ENCODE measurements at places on chromosomes 4 and X.

GRCh38 chrX:11342673-11343072, 49.5 kb downstream of the AMELX start:
- DNase-seq, result no peak

DNA sequence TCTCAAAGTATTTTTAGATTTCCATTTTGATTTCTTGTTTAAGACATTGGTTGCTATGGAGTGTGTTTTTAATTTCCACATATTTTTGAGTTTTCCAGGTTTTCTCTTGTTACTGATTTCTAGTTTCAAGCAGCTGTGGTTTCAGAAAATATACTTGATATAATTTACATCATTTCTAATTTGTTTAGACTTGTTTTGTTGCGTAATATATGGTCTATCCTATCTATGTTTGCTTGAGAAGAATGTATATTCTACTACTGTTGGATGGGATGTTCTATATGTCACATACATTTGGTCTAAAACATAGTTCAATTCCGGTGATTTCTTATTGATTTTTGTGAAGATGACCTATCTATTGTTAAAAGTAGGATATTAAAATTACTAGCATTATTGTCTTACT, 170.5 kb upstream of the EMCN start:
- DNase-seq, result no peak

GRCh38 chr4:57037982-57038604, 59.4 kb downstream of the POLR2B start:
- DNase-seq, result peak; percentile 73

DNA sequence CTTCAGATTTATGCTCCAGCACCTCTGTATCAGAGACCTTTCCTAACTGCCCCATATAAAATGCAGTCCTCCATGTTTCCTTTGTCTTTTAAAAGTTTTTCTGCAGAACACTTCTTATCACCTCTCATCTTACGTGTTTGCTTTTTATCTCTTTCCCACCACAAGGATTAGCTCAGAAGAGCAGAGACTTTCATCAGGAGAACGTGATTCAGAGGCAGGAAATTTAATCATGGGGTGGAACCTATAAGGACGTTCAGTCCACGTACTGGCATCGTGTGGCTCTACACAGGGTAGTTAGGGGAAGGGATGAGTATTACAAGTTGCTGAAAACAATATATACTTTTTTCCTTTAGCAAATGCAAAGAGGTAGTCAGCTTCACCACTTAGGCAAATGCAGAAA, 98.7 kb downstream of the SORBS2 start:
- peak; percentile 84 for DNase-seq

DNA sequence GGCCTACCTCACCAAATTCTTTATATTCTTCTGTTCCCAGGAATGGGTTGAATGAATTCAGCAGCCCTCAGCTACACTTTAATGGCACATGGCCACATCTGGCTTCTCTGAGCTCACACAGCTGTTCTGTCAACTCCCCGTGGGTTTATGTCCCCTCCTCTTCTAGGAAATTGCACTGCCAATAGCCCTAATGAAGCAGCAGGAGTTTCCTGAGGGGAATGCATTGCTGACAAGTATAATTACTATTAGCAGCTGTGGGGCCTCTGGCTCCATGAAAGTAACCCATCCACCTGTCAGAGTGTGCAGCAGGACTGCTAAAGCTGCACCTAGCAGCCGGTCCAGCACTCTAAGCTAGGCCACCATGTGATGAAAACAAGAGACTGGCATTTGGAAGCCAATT, 50.3 kb downstream of the FTHL17 start:
- peak; percentile 2 for DNase-seq

DNA sequence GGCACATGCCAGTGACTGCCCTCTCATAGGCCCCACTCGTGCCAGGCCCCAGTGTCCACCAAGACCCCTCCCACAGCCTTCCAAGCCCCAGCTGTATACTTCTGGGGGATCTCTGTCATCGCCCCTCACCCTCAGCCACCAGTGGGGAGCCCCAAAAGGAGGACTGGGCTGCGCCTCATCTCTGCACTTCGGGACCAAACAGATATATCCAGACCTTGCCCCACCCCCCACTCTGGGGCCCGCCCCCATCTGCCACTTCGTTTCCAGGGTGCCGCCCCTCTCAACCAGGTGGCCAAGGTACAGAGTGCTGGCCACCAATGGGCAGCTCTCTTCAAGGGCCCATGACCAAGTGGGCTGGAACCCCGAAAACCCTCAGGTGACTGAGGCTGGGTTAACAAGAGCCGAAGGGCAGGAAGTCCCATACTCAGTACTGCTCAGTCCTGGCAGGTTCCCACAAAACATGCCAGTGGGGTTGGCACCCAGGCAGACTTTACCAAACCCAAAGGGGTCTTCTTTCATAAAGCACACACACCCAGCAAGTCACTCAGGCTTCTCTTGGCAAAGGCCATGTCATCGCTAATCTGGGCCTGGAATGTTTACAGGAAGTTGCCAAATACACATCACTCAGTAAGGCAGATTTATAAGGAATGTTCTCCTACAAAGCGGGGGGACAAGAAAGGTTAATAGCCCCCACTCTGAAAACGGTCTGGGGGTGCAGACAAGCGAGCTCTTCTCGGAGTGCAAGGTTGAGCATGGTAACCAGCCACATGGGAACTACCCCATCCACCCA, 4.4 kb downstream of the ZFYVE28 start:
- no peak for DNase-seq

DNA sequence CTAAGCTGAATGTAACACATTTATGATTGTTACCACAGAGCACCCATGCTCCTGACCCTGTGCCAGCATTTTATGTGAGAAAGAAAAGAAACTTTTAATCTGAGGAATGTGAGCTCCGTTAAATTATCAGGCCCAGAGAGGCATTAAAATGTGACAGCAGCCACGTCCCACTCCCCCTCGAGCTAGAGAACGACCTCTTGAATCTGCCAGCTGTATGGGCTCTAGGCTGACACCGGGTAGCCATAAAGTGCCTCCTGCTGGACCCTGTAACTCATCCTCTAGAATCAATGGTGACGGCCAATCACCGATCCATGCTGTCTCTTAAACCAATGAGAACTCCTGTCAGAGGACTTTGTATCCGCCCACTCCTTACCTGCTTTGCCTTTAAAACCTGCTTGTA, 110.2 kb upstream of the ADRA2C start:
- no peak for DNase-seq

- no peak for DNase-seq
These were observed 93.0 kb downstream of the SPIN4 start for GRCh38 chrX:63258144-63258543.

DNA sequence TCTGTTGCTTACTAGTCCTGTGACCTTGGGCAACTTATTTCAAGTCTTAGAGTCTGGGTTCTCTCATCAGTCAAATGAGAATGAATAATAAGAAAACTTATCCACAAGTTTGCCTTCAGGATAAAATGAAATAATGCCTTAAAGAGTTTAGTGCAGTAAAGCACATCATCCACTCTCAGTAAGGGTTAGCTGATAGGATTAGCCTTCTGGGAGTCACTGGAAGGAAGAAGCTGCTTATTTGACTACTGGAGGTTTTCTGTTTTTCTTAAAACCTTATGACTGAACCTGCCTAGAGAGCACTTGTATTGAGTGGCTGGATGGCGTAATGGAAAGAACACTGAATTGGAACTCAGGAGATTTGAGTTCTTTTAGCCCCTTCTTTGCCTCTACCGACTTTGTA, 1.8 kb downstream of the RNF128 start:
- DNase-seq, result no peak

- DNase-seq, result peak; percentile 9
These were observed 298.5 kb upstream of the BMP3 start for GRCh38 chr4:80732010-80732409.

DNA sequence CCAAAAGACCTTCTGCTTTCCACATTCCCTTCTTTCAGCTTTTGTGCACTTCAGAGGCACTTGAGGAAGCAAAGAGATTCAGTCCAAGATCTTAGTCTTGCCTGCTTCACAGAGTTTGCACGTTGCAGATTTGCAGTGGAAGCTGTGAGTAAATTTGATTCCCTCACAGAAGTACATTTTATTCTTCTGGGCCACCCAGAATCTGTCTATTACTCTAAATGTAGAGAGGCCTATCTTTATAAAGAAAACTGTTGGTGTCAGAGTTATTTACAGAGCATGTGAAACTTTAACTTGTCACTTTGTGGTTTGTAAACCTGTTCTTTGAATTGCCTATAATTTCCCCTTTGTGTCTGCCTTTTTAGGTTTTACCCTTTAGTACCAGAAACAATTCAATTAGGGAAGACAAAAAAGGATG, 15.5 kb downstream of the SPRY1 start:
- DNase-seq, result no peak

DNA sequence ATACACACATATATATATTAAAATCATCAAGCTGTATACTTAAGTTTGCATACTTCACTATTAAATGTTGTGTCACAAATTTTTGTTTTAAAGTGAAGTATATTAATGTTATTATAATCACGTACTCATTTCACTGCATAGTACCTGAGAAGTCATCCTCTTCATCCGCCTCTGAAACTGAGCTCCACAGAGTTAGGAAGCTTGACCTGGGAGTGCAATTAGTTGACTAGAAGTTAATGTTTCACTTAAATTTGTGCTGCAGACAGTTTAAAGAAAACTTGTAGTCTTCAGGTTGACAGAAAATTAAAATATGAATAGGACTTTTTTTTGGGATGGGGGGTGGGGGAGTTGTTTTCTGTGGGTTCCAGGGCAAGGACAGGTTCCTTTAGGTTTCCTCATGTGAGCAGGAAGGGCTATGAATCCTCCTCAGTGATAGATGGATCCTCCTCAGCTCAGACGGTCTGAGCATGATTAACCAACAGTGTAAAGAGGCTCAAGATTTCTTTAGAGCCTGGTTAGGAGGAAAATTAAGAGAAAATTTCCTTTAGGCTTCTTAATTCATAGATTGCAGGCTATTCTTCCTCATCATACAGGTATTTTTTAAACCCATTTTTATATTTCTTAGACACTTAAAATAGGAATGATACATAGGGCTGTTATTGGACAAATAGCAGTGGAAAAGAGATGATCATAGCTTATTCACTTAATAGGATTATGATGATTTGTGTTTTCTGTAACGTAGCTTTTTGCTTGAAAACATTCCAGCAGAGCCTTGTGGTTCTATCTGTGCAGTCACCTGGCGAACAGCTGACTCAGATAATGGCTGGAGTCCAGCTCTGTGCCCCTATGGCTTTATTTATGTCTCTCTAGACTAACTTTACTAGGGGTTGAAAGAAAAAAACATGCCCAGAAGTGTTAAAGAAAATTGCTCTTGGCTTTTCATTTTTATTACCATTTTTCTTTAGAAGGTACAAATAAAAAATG, 102.7 kb downstream of the SLC4A4 start:
- peak; percentile 24 for DNase-seq

- peak; percentile 26 for DNase-seq
These were observed 41.9 kb downstream of the COL4A6 start for GRCh38 chrX:108396188-108396891.

- DNase-seq, result no peak
These were observed 53.2 kb downstream of the ARHGAP10 start for GRCh38 chr4:147785129-147785528.

- no peak for DNase-seq
These were observed 20.6 kb downstream of the CNKSR2 start for GRCh38 chrX:21394792-21395191.

DNA sequence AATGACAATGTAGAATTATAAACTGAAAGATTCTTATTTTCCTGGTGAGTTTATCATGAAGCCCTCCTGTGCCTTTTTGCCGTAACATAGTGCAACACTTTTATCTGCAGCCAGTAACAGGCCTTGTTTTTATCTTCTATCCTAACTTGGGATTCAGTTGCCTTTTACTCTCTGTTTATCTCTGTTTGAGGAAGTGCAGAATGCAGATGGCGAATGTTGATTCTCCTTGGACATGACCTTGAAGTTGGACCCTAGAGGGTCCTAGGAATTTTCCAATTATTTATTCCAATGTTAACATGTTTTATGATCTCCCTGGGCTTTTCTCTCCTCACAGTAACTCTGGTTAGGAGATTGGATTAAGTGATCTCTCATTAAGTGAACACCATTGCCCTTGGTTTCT, 165.0 kb downstream of the FMR1NB start:
- DNase-seq, result no peak

- DNase-seq, result no peak
These were observed 10.5 kb downstream of the DCAF8L2 start for GRCh38 chrX:27600686-27601085.

DNA sequence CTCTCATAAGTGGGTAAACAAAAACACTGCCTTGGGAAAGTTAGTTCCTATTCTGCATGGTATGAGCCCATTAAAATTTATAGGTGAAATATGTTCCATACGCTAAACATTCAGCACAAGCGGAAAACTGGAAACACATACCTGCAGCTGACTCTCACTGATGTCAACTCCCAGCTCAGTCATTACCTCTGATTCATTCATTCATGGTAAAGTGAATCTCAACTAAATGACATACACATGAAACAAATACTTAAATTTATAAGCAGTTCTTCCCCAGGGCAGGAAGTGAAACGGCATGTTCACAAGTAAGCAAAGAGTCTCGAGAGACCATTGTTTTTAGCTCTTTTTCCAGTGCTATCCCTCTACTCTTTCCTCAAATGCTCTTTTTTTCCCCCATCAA, 1.6 kb downstream of the SLC10A6 start:
- DNase-seq, result no peak

DNA sequence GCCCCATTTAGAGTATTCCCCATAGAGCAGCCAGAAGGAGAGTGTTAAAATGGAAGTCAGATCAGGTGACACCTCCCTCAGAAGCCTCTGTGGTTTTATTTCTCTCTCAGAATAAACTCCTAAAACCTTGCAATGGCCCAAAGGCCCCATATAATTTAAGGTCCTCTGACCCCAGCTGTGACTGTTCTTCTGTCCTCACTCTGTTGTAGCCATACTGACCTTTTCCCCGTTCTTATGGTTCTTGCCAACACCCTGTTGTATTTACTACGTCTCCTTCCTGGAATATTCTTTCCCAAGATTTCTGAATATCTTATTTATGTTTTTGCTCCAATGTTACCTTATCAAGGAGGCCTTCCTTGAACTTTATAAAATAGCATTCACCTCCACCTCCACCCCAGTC, 18.0 kb downstream of the ADH7 start:
- no peak for DNase-seq

DNA sequence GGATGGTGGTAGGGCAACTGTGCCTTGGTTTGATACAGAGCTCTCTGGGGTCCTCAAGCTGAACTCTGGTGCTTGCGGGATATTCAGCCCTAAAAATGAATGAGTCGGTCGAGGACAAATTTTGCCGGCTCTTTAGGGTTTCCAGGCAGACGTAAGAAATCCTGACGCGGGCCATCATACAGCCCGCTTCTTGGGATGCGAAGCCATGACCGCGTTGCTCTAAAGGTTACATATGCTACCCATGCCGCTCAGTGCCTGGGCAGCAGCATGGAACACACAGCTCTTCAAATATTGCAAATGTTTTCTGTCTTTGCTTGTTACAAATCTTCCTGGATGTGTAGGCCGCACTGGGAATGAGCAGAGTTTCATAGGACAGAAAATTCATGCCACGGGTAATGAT, 55.6 kb downstream of the NBDY start:
- no peak for DNase-seq
